ENCODE measurements at places on chromosomes 5 and 9.
A peak's percentile ranks its signal among the peaks of the same experiment; 100 is the strongest.

- DNase-seq: no peak
Measured at GRCh38 chr9:69945671-69946141, 97.9 kb upstream of the MAMDC2 start.

DNA sequence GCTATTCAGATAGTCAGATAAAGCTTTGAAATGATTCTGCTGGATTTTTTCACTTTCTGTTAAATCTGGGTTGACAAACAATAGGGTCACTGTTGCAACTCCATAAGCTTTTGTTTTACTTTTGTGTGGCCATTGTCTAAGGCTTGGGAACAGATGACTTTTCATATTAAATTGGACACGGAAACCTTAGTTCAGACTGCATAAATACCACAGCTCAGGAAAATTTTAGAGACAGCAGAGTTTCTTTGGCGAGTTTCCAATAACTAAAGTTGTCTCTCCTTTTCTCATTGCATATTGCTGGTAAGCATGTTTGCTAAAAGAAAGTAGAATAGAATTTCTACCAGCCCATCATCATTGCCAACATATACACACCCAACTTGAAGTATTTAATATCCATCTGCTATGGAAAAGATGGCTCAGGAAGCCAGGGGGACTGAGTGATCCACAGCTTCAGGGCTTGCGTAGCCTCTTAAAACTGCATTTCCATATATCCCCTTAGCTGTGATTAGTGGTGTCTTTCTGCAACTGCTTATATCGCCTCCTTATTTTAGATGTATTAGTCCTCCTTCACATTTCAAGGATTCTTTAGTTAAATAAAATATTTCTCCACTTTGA lies 168.2 kb downstream of the ARHGAP26 start:
- no peak for DNase-seq

GRCh38 chr5:140118302-140118936 lies 4.5 kb downstream of the PURA start:
- no peak for DNase-seq

- DNase-seq: no peak
Measured at GRCh38 chr5:169803077-169803981, 166.3 kb downstream of the DOCK2 start.

- DNase-seq: peak; percentile 33
Measured at GRCh38 chr9:2727966-2728613, 10.8 kb downstream of the KCNV2 start.

- DNase-seq: no peak
Measured at GRCh38 chr5:54632131-54632701, 114.7 kb downstream of the SNX18 start.

- DNase-seq: no peak
Measured at GRCh38 chr5:93342563-93343061, 238.4 kb downstream of the NR2F1-AS1 start.

- DNase-seq: no peak
Measured at GRCh38 chr9:129558063-129558550, 62.8 kb downstream of the C9orf50 start.

DNA sequence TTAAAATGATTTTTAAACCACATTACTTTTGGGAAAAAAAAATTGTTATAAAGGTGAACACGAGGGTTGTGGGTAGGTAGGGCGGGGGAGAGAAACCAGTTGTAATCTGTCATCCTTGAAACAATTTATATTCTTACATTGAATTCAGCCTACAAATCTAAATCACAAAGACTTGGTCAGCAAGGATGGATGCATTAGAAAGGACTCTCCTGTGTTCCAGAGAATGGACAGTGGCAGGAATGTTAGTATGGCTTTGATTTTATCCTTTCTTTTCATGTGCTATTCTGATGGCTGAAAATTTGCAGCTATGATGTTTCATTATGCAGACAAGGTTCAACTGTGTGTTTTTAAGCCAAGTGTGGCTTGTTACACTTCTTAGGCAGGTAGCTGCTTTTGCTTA lies 234.7 kb downstream of the SLF1 start:
- DNase-seq: no peak

DNA sequence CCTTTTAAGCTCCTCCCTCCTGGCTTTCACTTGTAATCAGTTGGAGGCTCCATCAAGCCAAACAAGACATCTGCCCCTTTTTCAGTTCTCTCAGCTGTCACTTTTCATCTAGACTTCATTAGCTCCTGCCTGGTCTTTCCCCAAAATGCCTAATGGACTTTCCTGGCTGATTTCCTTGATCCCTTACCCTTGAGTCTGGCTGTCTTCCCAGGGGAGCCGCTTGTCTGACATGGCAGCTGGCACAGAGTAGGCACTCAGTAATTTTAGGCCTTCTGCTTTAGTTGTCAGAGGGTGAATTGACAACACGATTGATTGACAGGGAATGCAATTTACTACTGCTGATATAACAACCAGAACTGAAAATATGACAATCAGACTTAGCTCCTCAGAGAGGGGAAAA lies 2.1 kb downstream of the C9orf153 start:
- no peak for DNase-seq

GRCh38 chr5:139468421-139468931 lies 2.3 kb upstream of the SMIM33 start:
- DNase-seq: peak; percentile 58

GRCh38 chr5:170408226-170408625 lies 19.1 kb upstream of the KCNMB1 start:
- no peak for DNase-seq

DNA sequence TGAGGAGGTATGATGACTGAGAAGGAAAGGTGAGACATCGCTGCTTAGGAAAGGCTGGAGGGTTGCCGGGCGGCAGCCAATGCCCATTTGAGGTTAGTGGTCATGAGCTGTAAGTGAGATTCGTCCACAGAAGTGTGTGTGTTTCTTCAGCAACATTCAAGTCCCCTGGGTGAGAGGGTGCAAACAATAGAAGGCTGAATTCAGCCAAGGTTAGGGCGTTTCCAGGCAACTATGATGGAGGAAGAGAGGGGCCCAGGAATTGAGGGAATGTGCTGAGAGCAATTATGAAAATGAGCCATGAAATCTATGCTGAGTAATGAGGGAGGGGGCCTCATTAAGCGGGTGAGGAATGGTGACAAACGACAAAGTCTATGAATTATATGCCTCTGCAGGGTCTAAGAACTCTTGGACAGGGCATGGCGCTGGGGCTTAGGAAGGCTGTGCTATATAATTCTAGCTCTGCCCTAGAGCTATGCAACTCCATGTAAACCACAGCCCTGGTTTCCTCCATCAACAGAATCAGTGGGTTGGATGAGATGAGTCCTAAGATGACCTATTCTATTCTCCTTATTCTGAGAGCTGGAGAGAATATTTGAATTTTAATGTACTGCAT lies 96.0 kb downstream of the SLIT3 start:
- no peak for DNase-seq

GRCh38 chr9:12933957-12934356 lies 159.1 kb downstream of the LURAP1L start:
- no peak for DNase-seq

- no peak for DNase-seq
Measured at GRCh38 chr5:154110107-154110453, 71.3 kb downstream of the MFAP3 start.

GRCh38 chr5:95846554-95847260 lies 24.2 kb upstream of the GLRX start:
- peak; percentile 80 for DNase-seq
